ENCODE measurements at places on chromosomes 6 and 20. TPM values are rescaled to one million over a fixed set of nuclear protein-coding genes. Genes with fewer than 3 reads are reported as not detected.

- no peak overlapping the region for H3K27ac ChIP-seq
- H3K27me3 ChIP-seq = no peaks in the 10 kb centered on the region
- no peaks in the 10 kb centered on the region for H3K4me1 ChIP-seq
- no peak overlapping the region for H3K4me3 ChIP-seq
- DNase-seq = no peak
Observed at GRCh38 chr6:168791917-168792316, 350.9 kb downstream of the SMOC2 start.

- H3K27ac ChIP-seq = peak overlapping the region; percentile 81
- DNase-seq = no peak
- H3K27me3 ChIP-seq = no peaks in the 10 kb centered on the region
- H3K36me3 ChIP-seq = no peaks in the 10 kb centered on the region
- peaks cover 14% of the 10 kb centered on the region for H3K4me1 ChIP-seq
- peak overlapping the region; percentile 79 for H3K4me3 ChIP-seq
Observed at GRCh38 chr6:144214622-144215401, 64.5 kb downstream of the STX11 start.

Gene SNX21
- total RNA-seq = 69.0 TPM

- DNase-seq = peak; percentile 36
- no peak overlapping the region for H3K4me3 ChIP-seq
- no peaks in the 10 kb centered on the region for H3K27me3 ChIP-seq
- no peaks in the 10 kb centered on the region for H3K36me3 ChIP-seq
Observed at GRCh38 chr6:168037856-168038255, 40.4 kb downstream of the KIF25 start.

GRCh38 chr6:157761331-157761921 is 61.6 kb upstream of the SNX9 start:
- peak overlapping the region; percentile 91 for H3K27ac ChIP-seq
- no peaks in the 10 kb centered on the region for H3K36me3 ChIP-seq
- peak overlapping the region; percentile 48 for H3K4me3 ChIP-seq
- no peaks in the 10 kb centered on the region for H3K27me3 ChIP-seq
- peaks cover 47% of the 10 kb centered on the region for H3K4me1 ChIP-seq
- peak; percentile 59 for DNase-seq

GRCh38 chr20:18139832-18140231 is 2.2 kb downstream of the KAT14 start:
- H3K36me3 ChIP-seq = peaks cover 16% of the 10 kb centered on the region
- no peak for DNase-seq
- no peak overlapping the region for H3K27ac ChIP-seq
- no peak overlapping the region for H3K4me3 ChIP-seq
- H3K4me1 ChIP-seq = peaks cover 17% of the 10 kb centered on the region
- H3K27me3 ChIP-seq = no peaks in the 10 kb centered on the region

Gene OVOL2
- not detected for total RNA-seq

DNA sequence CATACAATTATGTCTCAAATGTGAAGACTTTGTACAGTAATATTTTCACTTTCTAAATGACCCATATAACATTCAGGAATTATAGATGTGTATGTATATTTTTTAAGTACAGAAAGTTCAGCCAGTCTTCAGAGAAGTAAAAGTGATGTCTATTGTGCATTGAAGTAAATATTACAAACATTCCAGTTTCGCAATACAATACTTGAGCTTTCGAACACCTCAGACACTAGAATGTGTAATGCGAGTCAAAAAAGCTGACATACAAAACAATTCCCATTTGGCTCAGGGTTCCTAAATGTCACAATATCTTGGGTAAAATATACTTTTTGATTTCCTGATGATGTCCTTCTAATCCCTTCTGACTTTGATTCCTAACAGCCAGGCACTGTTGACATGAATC is 101.4 kb downstream of the ZNF217 start:
- H3K4me1 ChIP-seq = no peaks in the 10 kb centered on the region
- no peak overlapping the region for H3K27ac ChIP-seq
- H3K27me3 ChIP-seq = no peaks in the 10 kb centered on the region
- H3K4me3 ChIP-seq = no peak overlapping the region
- no peak for DNase-seq
- H3K36me3 ChIP-seq = no peaks in the 10 kb centered on the region

- no peaks in the 10 kb centered on the region for H3K36me3 ChIP-seq
- H3K4me3 ChIP-seq = no peak overlapping the region
- H3K4me1 ChIP-seq = no peaks in the 10 kb centered on the region
- H3K27ac ChIP-seq = no peak overlapping the region
- no peaks in the 10 kb centered on the region for H3K27me3 ChIP-seq
Observed at GRCh38 chr6:91816335-91816734, 1229.5 kb upstream of the MAP3K7 start.

DNA sequence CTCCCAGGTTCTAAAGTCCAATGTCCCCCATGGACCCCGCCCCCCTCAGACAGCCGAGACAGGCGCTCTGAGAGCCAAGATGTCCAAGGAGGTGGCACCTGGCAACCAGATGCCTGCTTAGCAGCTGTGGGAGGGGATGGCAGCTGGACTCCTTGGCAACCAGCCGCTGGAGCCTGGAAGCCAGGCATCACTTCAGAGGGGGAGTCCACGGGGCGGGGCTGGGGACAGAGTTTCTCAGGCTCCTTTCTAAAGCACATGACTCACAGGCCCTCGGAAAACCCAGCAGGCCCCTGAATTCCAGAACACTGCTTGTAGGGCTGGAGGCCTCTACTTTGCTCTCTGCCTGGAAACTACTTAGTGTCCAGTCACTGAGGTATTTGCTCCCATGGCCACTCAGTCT is 51.5 kb downstream of the PREX1 start:
- peaks cover 17% of the 10 kb centered on the region for H3K4me1 ChIP-seq
- H3K4me3 ChIP-seq = no peak overlapping the region

Gene TAAR8
- not detected for total RNA-seq

Gene HLA-DMA
- total RNA-seq = 20.0 TPM

DNA sequence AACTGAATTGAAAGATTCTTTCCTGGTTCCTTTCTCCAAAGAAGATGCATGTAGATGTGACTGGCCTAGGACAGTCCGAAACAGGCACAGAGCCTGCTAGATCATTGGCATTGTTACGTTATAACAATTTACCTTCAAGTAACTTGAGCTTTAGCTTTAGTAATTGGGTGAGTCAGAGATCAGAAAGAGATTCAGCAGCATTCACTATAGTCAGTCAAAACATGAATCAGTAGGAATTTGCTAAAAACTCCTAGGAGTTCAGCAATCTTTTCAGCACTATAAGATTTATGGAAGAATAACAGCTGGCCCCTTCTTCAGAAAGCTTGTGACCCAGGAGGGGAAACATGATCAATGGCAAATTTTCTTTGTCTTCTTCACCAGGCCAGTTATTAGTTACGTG is 281.7 kb upstream of the PRDM1 start:
- H3K4me1 ChIP-seq = peaks cover 36% of the 10 kb centered on the region
- H3K36me3 ChIP-seq = no peaks in the 10 kb centered on the region

- H3K4me3 ChIP-seq = no peak overlapping the region
- no peaks in the 10 kb centered on the region for H3K27me3 ChIP-seq
- H3K36me3 ChIP-seq = no peaks in the 10 kb centered on the region
- no peak for DNase-seq
- H3K4me1 ChIP-seq = no peaks in the 10 kb centered on the region
Observed at GRCh38 chr6:167583412-167583811, 243.3 kb upstream of the AFDN start.

DNA sequence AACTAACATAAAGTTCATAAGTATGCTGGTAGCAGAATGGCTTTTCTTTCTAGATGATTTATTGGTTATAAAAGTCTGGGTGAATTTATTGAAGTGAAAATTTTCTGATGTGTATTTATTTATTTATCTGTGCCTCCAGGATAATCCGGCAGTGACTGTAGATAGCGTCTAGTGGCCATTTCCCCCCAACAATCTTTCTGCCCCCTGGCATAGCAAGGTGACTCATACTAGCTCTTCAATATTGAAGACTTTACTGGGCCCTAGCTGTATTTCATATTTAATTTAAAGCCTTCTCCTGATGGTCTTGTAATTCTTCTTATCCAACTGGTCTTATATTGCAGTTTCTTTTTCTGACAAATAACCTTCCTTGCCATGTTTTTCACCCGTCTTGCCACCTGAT is 154.1 kb upstream of the SGK1 start:
- H3K4me3 ChIP-seq = no peak overlapping the region
- no peak for DNase-seq
- no peak overlapping the region for H3K27ac ChIP-seq
- no peaks in the 10 kb centered on the region for H3K27me3 ChIP-seq

- no peak overlapping the region for H3K4me3 ChIP-seq
- H3K27me3 ChIP-seq = peaks cover 81% of the 10 kb centered on the region
- H3K27ac ChIP-seq = no peak overlapping the region
Observed at GRCh38 chr20:25083773-25084625, 2.1 kb upstream of the VSX1 start.

Gene TOX2
- 0.88 TPM for total RNA-seq

Gene MOG
- not detected for total RNA-seq

GRCh38 chr6:108952776-108953486 is 104.7 kb downstream of the ARMC2 start:
- H3K27ac ChIP-seq = no peak overlapping the region
- peaks cover 17% of the 10 kb centered on the region for H3K4me1 ChIP-seq
- no peak overlapping the region for H3K4me3 ChIP-seq
- peak; percentile 30 for DNase-seq

Gene IP6K3
- total RNA-seq = under 0.01 TPM

DNA sequence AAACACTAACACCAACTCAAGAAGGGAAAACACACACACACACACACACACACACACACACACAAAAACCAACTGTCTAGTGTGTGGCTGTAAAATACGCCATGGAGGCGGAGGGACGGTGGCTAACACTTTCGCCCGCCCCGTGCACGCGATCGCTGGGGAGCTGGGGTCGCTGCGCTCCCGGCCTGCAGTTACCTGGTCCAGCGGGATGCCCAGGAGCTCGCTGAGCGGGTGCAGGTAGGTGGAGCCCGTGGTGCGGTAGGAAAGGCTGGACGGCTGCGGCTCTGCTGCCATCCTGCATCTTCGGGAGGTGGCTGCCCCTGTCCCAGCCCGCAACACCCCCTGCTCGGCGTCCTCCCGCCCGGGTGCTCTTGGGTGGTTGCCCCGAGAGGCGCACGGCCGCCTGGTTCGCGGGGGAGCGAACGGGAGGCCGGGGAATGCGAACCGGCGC is 303 bp downstream of the MBOAT1 start:
- H3K27me3 ChIP-seq = no peaks in the 10 kb centered on the region
- peaks cover 7% of the 10 kb centered on the region for H3K4me1 ChIP-seq
- peak overlapping the region; percentile 81 for H3K4me3 ChIP-seq

DNA sequence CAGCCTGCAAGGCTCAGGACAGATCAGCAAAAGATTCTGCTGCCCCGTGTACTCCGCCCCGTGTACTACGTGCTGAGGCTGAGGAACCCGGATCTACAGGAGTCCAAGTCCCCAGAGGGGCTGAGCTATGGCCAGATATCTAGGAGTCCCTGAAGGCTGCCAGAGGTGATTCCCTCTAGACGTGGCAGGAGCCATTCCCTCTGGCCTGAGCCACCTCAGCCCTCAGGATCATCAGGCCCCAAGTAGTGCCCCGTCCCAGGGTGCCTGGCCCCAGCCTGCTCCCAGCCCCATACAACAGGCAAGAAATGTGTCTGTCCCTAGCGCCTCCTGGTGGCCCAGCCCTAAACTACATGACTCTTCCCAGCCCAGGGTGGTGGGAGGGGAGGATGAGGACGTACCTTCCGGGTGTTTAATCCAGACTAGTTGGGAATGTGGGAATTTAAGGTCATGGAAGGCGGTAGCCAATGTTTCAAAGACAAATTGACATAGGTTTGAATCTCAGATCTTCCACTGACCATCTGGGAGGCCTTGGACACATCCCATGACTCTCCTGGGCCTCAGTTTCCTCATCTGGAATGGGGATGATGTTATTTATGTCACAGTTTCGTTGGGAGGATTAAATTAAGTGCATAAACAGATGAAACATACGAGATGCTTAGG is 49.4 kb upstream of the PTPN1 start:
- H3K27ac ChIP-seq = no peak overlapping the region
- peaks cover 9% of the 10 kb centered on the region for H3K4me1 ChIP-seq
- no peaks in the 10 kb centered on the region for H3K36me3 ChIP-seq
- no peaks in the 10 kb centered on the region for H3K27me3 ChIP-seq
- DNase-seq = peak; percentile 99

- no peaks in the 10 kb centered on the region for H3K36me3 ChIP-seq
- peak; percentile 73 for DNase-seq
- H3K27ac ChIP-seq = no peak overlapping the region
Observed at GRCh38 chr20:3711484-3711941, 887 bp downstream of the SIGLEC1 start.

Gene NRN1
- 56.1 TPM for total RNA-seq

Gene ETV7
- 3.5 TPM for total RNA-seq

- no peak overlapping the region for H3K27ac ChIP-seq
- no peaks in the 10 kb centered on the region for H3K27me3 ChIP-seq
- no peak for DNase-seq
- no peak overlapping the region for H3K4me3 ChIP-seq
- H3K4me1 ChIP-seq = no peaks in the 10 kb centered on the region
- no peaks in the 10 kb centered on the region for H3K36me3 ChIP-seq
Observed at GRCh38 chr6:121563286-121563685, 127.8 kb downstream of the GJA1 start.

DNA sequence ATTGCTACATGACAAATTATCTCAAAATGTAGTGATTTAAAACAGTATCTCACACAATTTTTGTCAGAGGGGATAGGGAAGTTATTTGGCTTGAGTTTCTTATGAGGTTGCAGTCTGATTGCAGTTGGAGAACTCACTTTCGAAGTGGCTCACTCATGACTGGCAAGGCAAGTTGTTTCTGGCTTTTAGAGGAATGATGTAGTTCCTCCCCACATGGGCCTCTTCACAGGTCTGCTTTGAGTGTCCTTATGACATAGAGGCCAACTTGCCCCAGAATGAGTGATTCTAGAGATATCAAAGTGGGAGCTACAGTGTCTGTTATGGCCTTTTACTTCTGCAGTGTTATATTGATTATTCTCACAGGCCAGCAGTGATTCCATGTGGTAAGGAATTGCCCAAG is 6.1 kb downstream of the DOP1A start:
- peaks cover 8% of the 10 kb centered on the region for H3K4me1 ChIP-seq
- H3K27me3 ChIP-seq = no peaks in the 10 kb centered on the region
- no peak overlapping the region for H3K4me3 ChIP-seq

DNA sequence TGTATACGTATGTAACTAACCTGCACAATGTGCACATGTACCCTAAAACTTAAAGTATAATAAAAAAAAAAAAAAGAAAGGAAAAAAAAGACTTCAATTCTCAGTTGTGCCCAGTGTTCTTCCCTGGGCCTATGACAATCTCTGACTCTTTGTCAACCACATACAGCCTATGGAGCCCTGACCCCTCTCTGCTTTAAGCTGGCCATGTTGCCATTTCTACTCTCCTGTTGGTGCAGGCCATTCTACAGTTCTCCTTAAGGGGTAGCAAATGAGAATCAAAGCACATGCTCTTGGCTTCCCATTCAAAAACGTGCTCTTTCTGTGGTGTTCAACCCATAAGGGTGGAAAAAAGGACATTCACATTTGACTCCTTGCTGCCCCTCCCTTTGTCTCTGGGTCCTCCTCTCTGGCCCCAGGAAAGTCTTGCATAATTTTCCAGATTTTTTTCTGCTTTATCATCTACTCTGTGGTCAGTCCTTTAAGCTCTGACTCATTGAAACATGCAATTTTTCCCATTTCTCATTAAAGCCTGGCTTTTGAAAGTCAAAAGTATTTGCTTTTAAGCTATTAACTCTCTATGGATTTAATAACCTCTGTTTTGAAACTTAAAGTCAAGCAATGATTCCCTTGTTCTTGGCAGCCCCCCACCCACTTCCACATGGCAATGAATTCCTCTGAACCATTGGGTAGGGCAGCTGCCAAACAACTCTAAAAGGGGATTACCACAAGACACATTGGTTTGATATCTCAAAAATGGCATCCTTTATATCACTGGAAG is 208.6 kb upstream of the MCHR2 start:
- H3K27ac ChIP-seq = peak overlapping the region; percentile 98
- peaks cover 7% of the 10 kb centered on the region for H3K4me1 ChIP-seq
- no peaks in the 10 kb centered on the region for H3K27me3 ChIP-seq
- no peak overlapping the region for H3K4me3 ChIP-seq
- DNase-seq = peak; percentile 94

Data from osteoblast (primary cell).